ENCODE measurements at places on chromosomes 16 and 17.
A peak's percentile ranks its signal among the peaks of the same experiment; 100 is the strongest.

DNA sequence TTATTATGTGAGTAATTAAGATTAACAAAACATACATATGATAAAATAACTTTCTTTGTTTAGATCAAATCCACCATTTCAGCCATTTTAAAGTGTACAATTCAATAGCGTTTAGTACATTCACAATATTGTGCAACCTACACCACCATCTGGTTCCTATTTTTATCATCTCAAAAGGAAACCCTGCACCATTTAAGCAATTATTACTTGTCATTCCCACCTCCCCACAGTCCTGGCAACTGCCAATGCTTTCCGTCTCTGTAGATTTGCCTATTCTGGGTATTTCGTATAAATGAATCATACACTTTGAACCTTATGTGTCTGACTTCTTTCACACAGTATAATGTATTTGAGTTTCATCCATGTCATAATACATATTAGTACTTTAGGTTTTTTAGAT is 162.5 kb upstream of the CNTNAP4 start:
- DNase-seq, result no peak

GRCh38 chr16:81668243-81669097 is 110.6 kb upstream of the PLCG2 start:
- DNase-seq, result no peak

GRCh38 chr17:69557339-69557738 is 142.8 kb downstream of the MAP2K6 start:
- no peak for DNase-seq

GRCh38 chr17:381941-382643 is 29.5 kb upstream of the RPH3AL start:
- DNase-seq, result no peak

GRCh38 chr17:32794533-32795246 is 82.2 kb downstream of the MYO1D start:
- DNase-seq, result no peak

DNA sequence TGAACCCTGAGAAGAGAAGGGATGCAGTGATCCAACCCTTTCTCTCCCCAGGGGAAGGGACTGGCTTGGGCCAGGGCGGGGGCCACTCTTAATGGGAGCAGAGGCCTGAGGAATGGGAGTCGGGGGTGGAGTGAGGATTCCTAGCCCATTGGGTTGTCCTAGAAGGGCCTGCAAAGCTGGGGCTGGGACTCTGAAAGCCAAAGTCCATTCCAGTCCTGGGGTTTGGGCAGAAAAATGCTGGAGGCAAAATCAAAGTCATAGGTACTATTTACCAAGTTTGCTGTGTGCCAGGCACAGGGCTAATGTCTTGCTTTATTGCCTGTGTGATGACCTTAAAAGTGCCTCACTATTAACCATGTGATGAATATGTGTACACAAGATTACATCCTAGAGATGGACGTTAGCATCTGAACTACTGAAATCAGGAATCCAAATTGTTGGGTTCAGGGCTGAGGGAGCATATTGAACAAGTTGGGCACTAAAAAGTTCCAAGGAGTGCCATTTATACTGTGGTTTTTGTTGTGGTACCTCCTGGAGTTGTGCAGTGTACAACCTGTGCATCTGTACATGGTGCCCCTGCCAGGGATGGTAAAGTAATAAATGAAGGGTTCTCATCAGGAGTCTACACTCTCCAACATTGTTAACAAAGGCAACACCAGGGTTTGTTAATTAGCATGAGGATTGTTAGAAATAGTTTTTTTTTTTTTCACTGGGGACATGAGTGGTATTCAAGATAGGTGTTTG is 84.4 kb upstream of the NKD1 start:
- no peak for DNase-seq

DNA sequence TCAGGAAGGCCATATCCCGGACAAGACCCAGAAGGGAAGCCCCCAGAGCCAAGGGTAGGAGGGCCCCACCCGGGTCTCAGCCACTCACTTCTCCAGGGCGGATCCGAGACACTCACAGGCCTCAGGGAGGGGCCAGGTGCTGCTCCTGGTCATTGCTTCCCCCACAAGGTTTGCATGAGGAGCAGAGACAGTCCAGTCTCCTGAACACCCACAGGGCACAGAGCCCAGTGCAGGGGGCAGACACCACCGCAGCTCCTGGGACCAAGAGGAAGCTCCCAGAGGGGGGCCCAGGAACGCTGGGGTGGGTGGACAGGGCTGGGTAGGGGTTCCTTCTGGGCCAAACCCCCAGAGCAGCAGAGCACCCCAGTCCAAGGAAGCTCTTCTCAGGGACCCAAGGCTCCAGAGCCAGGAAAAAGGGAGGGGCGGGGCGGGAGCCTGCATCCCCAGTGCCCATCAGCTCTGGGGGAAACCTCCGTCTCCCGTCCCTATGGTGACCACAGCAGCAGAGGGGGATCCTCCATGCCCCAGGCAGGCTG is 709 bp upstream of the MRPL28 start:
- DNase-seq, result no peak

DNA sequence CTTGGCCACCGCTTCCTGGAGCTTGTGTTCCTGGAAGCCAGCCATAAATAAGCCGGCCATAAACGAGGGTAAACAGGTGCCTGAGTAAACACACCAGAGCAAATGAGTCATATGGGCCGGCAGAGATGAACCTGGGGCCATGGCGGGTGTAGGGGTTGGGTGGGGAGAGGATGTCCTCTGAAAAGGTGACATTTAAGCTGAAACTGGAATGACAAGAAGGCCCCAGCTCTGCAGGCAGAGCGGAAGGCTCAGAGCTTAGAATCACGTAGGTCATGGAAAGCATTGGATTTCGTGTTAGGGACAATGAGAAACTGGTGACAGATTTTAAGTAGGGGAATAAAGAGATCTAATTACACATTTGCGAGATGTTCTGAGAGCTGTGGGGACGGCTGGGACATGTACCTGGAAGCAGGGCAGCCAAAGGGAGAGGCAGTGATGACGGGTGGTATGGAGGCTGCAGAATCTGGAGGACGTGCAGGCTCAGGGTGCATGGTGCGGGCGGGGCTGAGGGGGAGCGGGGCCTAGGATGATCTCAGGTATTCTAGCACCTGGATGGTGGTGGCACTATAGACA is 8.1 kb upstream of the DNASE1 start:
- DNase-seq, result no peak

GRCh38 chr17:52084176-52084575 is 74.3 kb downstream of the CA10 start:
- DNase-seq, result no peak

DNA sequence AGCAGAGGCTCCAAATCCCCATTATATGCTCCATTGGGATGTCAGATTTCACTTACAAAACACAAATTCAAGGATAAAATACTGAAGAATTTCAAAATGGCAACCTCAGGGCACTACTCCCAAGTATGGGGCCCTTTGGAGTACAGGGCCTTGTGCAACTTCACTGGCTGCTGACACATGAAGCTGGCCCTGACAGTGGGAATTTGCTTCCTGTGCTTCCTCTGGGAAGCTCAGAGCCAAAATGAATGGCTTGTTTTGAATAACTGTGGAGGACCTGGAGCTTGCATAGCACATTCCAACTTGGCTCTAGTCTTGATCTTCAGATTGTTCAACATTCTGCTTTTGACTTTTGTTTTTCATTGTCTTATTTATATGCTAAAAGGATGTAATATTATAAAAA is 52.3 kb upstream of the HNF1B start:
- no peak for DNase-seq

DNA sequence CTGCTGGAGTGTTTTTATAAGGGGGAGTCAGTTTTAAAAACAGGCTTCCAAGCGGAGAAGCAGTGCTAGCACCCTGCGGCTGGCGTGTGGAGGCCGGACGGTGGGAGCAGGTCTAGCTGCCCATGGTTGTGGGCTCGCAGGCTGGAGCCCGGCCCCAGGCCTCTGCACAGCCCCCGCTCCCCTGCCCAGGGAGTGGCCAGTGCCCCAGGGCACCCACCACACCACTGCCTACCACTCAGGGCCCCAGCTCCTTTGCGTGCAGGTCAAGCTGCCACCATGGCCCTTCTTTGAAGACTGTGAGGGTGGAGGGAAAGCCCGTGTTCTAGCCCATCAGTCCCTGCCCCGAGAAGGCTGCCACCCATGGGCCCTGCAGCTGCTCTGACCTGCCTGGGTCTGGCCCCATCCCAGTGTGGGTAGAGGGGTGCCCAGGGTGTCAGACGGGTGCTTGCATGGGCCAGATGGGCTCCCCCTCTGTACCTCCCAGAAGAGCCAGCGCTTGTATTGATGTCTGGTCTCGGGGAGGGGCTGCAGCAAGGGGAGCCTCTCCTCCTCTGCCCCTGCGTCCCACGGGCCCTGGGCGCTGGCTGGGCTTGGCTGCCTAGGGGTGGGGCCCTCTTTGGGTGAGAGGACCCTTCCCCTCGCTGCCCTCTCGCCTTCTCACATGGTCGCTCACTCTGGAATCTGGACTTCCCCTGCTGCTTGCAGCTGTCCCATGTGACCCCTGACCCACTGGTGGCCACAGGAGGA is 1.5 kb upstream of the NUDT16L1 start:
- no peak for DNase-seq

DNA sequence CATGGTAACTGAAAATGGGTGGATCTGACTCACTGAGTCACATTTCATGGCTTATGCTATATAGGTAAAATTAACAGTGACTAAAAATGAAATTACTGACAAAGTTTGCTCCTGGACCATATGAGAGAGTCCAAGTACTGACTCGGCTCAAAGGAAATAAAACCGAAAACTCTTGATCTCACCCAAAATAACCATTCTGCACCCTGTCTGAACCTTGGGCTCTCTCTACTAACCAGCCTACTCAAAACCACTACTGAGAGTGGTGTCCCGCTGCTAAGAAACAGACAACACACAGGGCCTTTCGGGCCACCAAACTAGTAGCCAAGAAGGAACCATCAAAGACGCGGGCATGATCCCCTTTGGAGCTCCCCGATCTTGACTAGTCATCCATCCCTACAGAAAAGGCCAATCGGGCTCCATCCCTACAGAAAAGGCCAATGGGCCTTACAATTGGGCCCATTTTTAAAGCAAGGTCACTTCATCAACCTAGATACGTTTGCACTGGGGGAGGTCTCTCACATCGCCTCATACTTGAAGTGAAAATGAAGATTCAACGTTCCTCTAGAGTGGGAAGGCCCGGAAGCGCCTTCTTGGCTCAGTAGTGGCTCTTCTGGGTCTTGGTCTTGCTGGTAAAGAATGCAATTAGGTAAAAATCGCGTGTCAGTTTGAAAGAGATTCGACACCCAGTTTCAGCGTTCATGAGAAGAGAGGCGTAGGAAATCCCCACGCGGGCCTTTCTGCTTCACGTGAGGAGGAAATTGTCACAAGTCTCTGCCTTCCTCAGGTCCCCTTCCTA is 720 bp upstream of the ZPBP2 start:
- DNase-seq, result peak; percentile 58

DNA sequence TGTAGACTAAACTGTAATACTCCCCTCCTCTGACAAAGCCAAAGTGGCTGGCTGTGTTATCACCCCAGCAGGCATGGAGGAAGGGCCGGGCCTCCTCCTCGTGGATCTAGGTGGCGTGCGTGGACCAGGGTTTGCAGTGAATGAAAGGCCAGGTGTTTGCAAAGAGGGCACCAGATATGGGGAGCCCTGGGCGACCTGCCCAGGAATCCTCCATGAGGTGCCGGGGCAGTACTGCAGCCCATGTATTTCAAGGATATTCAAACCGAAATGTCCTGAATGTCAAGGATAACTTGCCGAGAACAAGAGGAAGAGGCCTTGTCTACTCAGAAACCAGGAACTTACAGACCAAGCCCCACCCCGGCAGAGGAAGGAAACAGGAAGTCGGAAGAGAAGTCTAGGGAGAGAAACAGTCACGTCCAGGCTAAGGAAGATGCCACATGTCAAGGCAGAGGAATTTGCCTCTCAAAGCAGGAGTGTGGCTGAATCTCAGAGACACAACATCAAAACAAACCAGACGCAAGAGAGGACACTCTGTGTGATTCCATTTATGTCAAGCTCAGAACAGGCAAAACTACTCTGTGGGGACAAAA is 13.7 kb upstream of the OSGIN1 start:
- no peak for DNase-seq

DNA sequence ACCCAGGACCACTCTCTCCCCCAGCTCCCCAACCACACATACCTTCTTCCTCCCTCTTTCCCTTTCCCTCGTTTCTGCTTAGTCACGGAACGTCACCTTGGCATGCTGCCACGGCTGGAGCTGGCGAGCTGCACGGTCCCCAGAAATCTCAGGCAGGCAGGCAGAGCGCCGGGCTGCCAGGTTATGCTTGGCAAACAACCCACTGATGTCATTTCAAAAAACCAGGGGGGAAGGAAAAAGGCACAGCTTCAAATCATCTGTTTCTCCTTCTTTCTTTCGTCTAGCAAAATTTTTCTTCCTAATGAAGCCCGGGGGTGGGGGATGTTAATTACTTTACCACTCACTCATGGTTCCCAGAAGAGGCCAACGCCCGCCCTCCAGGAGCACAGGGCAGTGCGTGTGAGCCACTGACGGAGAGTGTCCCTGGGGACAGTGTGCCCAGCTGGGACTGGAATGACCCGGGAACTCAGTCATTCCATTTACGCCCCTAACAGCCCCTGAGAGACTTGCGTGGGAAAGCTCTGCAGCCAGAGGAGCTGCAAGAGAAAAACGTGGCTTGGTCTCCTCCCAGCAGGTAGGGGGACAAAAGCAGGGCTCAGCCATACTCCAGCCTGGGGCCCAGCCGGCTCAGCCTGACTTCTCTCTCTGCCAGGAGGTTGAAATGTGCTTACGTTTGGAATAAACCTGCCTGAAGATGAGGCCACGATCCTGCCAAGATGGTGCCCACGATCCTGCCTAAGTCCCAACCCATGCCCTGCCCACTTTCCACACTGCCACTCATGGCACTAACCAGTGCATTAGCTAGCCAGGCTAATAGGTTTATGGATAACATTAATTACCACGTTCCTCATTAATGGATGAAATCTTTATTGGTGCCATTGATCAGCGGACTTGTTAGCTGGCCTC is 198.9 kb downstream of the ZFHX3 start:
- no peak for DNase-seq

- no peak for DNase-seq
Observed at GRCh38 chr16:20938426-20938825, 37.9 kb downstream of the LYRM1 start.

- no peak for DNase-seq
Observed at GRCh38 chr17:78049609-78050008, 78.9 kb downstream of the TMC6 start.

GRCh38 chr17:75288770-75289114 is 491 bp downstream of the SLC25A19 start:
- DNase-seq, result no peak

GRCh38 chr17:77542011-77542410 is 401.2 kb downstream of the SEC14L1 start:
- DNase-seq, result no peak

- DNase-seq, result no peak
Observed at GRCh38 chr17:79915850-79916430, 76.7 kb upstream of the CBX4 start.

GRCh38 chr17:9308069-9308468 is 267.6 kb downstream of the STX8 start:
- DNase-seq, result no peak

- no peak for DNase-seq
Observed at GRCh38 chr17:29514792-29515191, 52.0 kb downstream of the ABHD15 start.
